ENCODE measurements at places on chromosomes 11 and 22. TPM values are rescaled to one million over a fixed set of nuclear protein-coding genes. Genes with fewer than 3 reads are reported as not detected.

PHETA2 gene
- total RNA-seq = 6.5 TPM

CLMP gene
- 34.3 TPM for total RNA-seq

MAP6 gene
- total RNA-seq = 6.3 TPM

OR51B5 gene
- total RNA-seq = not detected

RASGRP2 gene
- total RNA-seq = 28.1 TPM

MS4A6E gene
- not detected for total RNA-seq

DEUP1 gene
- not detected for total RNA-seq

IFT27 gene
- total RNA-seq = 15.6 TPM

UBE2L6 gene
- total RNA-seq = 8.1 TPM

RAB36 gene
- total RNA-seq = 0.59 TPM

LYVE1 gene
- total RNA-seq = 45.0 TPM

VEGFB gene
- total RNA-seq = 201 TPM

SMIM35 gene
- not detected for total RNA-seq

CTTN gene
- 67.0 TPM for total RNA-seq

SUN2 gene
- 155 TPM for total RNA-seq

CUL5 gene
- 26.4 TPM for total RNA-seq

MMP12 gene
- not detected for total RNA-seq

ARFGAP2 gene
- 75.1 TPM for total RNA-seq

MRGPRX3 gene
- total RNA-seq = not detected

ALKBH8 gene
- total RNA-seq = 3.4 TPM

RBMXL2 gene
- not detected for total RNA-seq

PSMD13 gene
- 80.3 TPM for total RNA-seq

C11orf87 gene
- not detected for total RNA-seq

OR8K1 gene
- not detected for total RNA-seq

FOXRED2 gene
- 3.7 TPM for total RNA-seq

CRYBB3 gene
- total RNA-seq = not detected

P4HA3 gene
- total RNA-seq = 0.75 TPM

RHOD gene
- total RNA-seq = 39.1 TPM

PPP2R5B gene
- total RNA-seq = 21.5 TPM

SMTNL1 gene
- total RNA-seq = not detected

RFPL2 gene
- total RNA-seq = not detected

PRODH gene
- total RNA-seq = 1.7 TPM

SCN3B gene
- total RNA-seq = 0.70 TPM

DSCAML1 gene
- 1.3 TPM for total RNA-seq
